Activated CD4-positive, alpha-beta T cell treated with anti-CD3 and anti-CD28 coated beads, Interleukin-2, amount 50 U/mL, for 48 hours (primary cell): ENCODE measurements at places on chromosomes 4 and X.

DNA sequence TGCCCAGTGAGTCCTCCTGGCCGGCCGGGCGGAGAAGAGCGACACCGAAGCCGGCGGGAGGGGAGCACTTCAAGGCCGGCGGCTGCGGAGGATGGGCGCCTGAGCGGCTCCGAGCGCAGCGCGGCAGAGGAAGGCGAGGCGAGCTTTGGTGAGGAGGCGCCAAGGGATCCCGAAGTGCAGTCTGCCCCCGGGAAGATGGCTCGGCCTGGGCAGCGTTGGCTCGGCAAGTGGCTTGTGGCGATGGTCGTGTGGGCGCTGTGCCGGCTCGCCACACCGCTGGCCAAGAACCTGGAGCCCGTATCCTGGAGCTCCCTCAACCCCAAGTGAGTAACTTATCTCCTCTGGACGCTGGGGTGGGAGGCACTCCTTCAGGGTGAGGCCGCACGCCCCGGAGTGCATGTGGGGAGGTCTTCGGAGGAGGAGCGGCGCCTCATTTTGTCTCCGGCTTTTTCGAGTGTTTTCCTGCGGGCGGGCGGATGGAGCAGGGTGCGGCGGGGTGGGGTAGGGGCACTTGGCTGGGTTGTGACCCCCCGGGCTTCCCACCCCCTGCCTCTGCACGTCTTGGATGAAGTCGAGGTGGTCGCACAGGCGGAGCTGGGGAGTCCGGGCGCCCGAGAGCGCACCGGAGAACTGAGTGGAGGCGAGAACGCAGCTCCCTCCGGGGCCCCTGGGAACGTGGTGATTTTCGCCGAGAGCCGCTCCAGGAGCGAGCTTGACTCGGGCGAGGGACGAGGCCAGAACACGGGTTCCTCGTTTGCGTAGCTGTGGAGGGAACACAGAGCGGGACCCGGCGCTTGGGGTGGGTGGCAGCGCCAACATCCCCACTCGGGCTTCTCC, 979 bp downstream of the EFNB1 start:
- no peak for DNase-seq

- DNase-seq = no peak
Measured at GRCh38 chr4:67292045-67292444, 253.3 kb downstream of the CENPC start.

DNA sequence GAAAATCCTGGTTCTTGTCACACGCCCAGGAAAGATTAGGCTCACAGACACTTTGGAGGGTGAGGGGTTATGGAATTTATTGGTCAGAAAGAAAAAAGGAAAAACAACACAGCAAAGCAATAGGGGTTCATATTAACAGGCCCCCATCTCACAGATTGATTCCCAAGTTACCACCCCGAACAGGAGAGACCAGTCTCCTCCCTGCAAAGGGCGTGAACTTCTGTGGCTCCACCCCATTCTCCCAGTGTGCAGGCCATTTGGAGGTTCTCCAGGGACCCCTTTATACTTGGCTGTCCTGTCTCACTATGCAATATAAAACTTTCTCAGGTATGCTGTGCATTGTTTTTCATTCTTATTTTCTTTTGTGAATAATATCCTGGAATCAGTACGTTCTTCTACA, 7.4 kb downstream of the FGF2 start:
- no peak for DNase-seq

DNA sequence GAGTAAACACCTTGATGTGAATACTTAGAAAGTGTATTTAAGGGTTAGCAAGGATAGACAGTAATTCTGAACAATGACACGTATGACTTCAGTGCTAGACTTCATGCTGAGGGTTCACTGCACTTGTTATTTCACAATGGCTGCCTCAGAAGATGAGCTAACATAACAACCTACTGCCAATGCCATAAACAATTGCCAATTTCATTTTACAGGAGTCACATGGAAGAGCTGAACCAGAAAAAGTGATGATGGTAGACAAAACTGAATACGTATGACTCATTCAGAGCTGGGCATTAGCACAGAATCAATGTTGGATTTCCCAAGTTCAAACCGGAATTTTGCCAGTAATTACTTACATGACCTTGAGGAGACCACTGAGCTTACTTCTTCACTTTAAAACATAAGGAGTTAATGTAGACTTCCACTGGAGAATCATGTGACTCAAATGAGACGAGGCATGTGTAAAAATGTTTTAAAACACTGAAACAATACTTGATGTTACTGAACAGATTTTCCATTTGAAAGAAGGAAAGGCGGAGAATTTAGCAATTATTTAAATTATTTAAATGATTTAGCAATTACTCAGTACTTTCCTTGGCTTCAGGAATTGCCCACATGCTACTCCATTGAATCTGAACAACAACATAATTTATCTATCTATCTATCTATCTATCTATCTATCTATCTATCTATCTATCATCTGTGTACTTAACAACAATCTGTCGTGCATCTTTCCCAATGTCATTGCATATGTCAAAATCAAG, 868.5 kb upstream of the SLIT2 start:
- DNase-seq = no peak

DNA sequence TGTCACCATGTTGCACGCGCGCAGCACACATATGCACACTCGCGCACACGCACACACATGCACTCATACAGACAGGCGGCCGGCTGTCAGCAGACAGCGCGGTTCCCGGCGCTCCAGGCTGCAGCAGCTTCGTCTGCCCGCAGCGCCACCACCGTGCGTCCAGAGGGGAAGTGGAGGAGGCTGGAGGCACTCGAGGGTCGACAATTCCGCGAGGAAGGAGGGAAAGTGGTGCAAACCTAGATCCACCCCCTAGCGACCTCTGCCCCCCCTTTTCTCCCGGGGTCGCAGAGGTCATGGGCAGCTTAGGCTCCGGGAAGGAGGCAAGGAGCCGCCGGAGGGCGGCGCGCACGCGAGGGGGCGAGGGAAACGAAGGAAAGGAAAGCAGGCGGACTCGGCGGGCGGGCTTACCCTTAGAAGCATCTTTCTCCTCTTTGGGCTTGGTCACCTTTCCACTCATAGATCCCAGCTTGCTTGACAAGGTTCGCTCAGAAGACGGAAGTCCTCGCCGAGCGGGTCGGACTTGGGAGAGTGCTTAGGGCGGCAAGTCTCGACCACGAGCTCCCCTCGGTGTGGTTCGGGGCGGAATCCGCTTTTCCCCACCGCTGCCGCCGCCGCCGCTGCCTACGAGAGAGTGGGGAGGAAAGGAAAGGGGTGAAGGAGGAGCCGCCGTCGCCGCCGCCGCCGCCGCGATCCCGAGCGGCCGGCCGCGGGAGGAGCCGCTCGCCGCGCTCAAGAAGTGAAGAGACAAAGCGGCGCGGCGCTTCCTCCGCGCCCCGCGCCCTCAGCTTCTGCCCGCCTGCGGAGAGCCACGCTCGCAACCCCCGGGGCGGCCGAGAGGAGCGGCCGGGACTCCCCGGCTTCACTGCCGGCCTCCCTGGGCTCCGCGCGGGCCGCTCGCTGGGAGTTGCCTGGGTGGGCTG, 326.6 kb upstream of the F9 start:
- DNase-seq = no peak

- DNase-seq = no peak
Measured at GRCh38 chr4:54482529-54483200, 175.1 kb upstream of the KIT start.

DNA sequence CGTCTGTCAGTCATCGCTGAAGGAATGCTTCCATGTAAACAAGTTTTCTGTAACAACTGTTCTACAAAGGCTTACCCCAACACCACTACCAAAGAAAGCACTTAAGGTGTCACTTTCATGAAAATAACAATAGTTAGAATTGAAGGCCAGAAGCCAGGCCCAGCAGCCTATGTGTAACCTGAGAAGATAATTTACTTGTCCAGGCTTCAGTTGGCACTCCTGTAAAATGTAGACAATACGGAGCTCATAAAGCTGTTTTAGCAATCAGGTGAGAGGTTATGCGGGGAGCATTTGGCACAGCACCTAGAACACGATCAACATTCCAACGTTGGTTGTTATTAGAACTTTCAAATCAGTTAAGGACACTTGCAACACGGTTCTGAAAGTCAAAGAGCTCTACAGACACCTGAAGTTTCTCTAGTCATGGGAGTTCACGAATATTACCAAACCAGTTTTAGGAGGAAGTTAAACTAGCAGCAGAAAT, 15.7 kb downstream of the ADGRA3 start:
- DNase-seq = no peak

DNA sequence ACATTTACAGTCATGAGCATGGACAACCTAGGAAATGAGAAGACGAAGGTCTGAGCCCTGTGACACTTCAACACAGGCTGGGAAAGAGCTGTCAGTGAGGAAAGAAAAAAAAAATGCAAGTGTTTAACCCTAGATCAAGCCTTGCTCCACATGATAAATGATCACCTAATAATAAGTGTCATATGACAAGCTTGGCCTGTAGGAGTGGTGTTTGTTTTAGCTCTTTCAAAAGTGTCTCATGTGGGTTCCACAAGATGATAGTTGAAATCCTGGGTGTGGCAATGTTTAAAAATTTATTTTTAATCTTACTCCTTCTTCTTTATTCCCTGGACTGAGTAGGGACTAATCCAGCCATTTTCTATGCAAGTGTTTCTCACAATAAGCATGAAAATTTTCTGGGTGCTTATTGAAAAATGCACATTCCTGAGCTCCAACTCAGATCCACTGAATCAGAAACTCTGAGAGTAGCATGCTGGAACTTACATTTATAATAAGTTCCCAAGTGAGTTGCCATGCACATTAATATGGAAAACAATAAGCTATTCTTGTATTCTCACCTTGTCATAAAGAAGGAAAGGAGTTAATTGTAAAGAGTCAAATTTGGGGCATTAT, 138.3 kb downstream of the AREG start:
- DNase-seq = no peak
